Head of caudate nucleus (tissue), 42 donors: ENCODE measurements at places on chromosomes 5 and 9.
A peak's percentile ranks its signal among the peaks of the same experiment; 100 is the strongest.

GRCh38 chr9:33139421-33140228 is 27.5 kb downstream of the B4GALT1 start:
- no peak for DNase-seq

DNA sequence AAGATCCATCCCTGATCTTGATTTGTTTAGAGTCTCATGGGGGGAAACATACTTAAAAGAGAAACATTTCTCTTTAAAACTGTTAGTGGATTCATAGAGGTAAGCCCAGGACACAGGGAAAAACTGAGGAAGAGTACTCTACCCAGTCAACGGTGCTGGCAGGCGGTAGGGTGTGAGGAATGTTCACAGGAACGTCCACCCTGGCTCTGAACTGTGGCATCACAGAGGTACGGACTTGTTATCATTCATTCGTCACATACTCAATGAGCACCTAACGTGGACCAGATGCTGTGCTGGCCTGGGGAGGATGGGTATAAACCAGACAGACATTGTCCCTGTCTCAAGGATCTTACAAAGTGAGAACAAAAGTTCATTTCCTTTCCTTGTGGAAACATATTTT is 18.8 kb upstream of the PPARGC1B start:
- DNase-seq = peak; percentile 37

DNA sequence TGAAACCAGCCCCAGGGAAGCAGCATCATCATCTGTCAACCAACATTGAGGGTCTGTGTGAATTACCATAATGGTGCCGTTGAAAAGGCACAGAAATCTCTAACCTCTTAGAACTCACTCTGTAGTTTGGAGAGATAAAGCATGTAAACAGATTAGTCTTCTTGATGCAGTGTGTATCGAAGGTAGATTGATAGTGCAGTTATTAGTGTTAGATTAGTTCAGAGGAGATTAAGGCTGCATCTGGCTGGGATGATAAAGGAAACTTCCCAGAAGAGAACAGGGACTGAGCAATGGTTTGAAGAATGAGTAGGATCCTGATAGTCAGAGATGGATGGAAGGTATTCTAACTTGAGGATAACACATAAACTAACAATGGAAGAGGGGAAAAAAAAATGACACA is 651.5 kb downstream of the TLE1 start:
- DNase-seq = no peak

DNA sequence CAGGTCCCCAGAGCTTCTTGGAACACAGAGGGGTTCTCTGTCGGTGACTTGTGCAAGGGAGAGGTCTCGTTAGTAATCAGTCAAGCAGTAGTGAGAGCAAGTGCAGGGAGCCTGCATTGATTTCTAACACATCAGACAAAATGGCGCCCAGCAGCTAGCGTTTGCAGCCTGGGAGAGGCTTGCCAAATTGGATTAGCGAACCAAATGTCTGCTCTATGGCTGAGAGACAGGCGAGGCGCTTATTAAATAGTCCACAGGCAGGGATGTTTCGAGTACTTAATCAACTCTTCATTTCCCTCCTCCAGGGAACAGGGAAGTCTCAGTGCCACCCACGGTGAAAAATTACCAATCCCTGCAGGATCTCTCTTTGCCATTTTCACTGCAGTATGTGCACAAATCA is 131.4 kb upstream of the SHB start:
- DNase-seq = peak; percentile 69

GRCh38 chr5:58911270-58911669 is 328.4 kb downstream of the RAB3C start:
- no peak for DNase-seq

DNA sequence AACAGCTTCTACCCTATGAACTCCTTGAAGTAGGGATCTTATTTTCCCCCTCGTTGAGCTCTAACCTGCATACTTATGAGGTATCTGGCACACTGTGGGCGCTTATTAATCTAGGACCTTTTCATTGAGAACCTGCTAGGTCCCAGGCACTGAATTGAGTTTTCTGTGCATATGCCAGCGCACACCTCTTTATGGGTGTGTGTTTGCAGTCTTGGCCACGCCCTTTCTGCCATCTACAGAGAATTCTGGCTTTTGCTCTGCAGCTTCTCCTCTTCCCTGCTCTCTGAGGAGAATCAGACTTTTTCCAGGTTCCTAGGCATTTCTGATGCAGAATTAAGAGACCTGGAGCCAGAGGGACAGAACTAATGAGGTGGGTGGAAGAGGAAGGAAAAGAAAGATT is 25.4 kb upstream of the SSBP2 start:
- no peak for DNase-seq

DNA sequence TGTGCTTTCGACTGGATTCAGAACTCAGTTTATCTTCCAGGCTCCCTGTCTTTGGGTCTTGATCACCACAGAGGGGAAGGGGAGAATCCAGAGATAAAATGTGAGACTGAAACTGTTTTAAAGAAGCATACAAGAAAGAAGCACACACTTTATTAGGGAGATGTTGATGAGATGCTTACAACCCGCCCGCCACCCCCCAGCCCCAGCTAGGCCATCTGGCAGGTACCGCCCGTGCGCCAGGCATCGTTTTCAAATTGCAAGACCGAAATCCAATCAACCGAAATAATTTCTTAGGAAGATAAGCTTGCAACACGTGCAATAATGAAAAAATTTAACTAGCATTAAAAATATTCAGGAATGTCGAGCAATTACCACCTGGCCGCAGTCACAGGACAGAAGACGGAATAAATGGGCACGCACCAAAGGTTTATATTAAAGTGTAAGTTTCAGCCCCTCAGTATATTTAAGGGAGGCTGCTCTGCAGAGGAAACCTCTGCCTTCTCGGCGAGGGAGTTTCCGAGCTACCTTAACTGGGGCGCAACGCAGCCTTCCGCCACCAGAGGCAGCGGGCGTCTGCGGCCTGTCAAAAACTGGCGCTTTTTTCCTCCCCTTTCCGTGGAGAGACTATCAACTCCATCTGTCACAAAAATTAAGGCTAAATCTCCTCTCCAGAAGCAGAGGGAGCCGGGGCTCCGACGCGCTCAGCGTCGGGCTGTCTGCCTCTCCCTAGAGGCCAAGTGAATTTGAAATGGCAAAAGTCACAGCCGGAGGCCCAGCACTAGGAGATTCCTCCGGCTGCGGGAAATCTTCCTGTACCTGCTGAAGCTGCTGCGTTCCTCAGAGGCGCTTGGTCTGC is 996 bp upstream of the GAS1 start:
- DNase-seq = peak; percentile 88

GRCh38 chr5:4093970-4094369 is 498.3 kb downstream of the IRX1 start:
- DNase-seq = no peak

- DNase-seq = no peak
Observed at GRCh38 chr9:130431536-130432303, 13.0 kb upstream of the ASS1 start.

DNA sequence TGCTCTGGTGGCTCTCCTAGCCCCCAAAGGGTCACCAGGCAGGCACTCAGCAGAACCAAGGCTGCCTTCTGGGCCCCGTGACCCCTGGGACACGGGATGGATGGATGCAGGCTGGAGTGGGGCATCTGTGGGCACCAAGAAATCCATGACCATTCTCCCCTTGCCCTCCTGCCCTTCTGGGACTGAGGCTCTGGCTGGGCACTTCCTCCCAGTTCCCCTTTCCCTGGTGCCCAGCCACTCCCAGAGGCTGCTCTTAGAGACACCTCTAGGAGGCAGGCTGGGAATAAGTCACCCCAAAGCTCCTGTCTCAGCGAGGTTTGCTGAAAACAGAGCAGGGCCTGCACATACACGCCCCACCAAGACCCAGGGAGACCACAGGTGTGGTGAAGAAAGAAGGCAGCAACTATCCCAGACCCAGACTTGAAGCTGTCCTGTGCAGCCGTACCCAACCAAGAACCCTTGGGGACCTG is 943 bp downstream of the STING1 start:
- no peak for DNase-seq

DNA sequence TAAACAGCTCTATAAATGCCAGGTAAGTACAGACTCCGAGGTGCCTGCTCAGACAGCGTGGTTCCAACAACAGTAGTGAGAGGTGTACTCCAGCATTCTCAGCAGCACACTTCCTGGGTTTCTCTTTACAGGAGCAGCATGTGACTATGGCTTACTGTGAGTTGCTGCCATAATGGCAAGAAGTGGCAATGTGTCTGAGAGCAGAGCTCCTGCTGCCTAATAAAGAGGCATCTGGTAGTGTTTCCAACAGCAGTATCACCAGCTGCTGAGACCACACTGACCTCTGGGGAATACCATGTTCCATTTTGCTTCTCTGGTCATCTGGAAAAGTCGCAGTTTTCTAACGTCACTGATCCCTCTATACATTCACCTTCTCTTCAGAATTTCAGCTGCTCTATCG is 398.2 kb downstream of the SLCO4C1 start:
- no peak for DNase-seq

DNA sequence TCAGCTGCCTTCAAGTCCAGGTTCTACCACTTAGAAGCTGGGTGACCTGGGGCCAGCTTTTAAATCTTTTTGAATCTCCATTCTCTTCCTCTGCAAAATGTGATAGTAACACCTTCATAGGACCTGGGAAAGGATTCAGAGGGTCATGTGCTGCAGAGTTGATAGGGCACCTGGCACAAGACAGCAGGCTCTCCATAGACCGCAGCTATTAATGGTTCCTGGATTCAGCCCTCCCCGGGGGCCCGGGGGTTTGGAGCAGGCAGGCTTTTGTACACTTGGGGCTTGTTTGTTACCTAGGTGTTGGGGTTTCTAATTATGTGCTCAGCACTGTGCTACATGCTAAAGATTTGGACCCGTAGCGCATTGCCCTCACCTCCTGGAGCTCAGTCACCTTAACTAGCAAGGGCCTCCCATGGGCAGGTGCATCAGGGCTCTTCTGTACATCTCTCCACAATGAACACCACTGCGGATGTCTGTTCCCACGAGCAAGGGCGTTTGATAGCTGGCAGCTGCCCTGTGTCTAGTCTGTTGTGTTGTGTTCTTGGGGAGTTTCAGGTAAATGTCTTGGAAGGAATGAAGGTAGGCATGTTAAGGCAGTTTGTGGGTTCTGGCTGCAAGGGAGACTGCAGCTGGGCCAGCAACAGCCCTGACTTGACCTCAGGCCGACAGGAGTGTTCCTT is 12.1 kb downstream of the PRRC2B start:
- DNase-seq = no peak

DNA sequence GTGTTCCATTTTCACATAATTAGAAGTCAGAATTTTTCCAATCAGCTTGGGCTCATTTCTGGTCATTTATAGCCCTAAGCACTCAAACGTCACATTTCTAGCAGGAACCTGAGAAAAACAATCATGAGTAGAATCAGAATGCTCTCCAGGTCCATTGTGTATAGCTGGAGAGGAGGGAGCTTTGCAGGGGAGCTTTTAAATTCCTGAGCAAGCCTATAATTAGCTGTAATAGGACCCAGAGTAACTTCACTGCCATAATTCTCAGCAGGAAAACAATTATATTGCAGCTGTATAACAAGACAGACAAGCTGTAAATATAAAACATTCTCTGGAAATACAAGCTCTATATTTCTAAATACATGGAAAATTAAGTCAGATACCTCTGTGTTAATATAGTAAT is 637.6 kb upstream of the SGCD start:
- DNase-seq = no peak

DNA sequence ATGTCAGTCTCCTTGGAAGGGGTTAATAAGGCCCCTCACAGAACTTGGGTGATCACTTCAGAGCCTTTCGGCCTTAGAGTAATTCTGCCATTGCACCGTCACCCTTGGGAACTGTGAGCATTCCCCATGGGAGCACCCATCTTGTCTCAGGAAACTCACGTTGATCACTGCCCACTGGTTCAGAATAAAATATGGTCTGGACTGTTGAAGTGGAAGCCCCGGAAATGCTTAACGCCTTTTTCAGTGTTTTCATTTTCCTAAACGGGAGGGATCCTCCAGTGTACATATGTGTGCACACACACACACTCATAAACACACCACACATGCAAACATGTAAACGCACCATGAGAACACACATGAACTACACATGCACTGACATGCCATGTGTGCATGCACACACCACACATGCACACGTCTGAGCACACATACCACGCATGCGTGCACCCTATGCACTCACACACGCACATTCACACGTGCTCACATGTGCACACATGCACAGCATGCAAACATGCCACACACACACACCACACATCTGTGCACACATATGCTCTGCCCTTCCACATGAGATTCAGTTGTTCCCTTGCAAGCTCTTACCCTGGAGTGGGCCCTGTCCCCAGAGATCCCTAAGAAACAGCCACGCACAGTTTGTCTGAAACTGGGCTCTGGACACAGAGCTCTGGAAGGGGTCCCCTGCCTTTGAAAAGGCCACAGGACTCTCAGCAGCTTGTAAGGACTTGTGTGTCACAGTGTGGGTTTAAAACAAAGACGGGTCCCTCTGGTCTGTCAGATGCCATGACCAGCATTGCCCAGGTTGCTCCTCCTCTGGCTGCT is 17.0 kb downstream of the MRPL36 start:
- no peak for DNase-seq

DNA sequence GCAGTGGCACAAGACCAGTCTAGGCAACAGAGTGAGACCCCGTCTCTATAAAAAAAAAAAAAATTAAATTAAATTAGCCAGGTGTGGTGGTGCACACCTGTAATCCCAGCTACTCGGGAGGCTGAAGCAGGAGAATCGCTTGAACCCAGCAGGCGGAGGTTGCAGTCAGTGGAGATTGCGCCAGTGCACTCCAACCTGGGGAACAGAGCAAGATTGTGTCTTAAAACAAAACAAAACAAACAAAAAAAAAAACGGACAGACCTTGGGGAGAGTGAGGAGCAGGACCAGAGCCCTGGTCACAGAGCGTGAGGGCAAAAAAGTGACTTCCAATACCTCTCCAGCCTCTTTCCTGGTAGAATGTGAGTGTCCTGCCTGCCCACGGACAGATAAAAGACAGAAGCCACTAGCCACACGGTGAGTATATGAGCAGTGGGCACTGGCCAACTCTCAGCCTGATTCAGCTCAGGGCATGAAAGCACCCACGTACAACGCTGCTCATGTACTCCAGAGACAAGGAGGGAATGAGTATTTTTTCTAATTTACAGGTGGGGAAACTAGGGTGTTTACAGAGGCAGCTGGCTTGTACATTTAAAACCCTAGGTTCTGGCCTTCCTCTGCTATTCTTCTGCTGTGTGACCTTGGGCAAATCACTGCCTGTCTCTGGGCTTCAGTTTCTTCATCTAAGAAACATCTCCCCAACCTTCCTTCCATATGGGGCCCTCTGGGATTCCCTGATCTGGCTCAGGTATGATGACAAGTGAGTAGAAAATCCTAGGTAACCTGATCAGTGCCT is 1.8 kb downstream of the OLFML2A start:
- DNase-seq = no peak

GRCh38 chr9:92463984-92464383 is 18.3 kb downstream of the ASPN start:
- no peak for DNase-seq
